ENCODE measurements at places on chromosomes 3 and 15.

DNA sequence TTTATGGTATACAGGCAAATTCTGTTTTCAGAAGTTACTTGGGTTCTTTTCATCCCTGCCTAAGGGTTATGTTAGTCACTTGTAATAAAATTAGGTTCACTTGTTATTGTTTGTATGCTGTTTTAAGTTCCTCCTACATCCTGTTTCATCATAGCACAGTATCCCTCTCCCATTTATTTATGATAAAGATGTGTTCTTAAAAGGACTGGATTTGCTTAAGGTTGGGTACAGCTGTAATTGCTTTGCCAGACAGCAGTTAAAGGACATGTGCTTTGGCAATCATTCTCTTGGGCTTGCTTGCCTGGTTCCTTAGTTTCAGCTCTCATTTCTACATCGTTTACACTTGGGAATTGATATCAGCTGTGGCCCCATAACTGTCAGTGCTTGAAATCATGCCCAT lies 11.7 kb downstream of the ATP2C1 start:
- DNase-seq, result no peak

DNA sequence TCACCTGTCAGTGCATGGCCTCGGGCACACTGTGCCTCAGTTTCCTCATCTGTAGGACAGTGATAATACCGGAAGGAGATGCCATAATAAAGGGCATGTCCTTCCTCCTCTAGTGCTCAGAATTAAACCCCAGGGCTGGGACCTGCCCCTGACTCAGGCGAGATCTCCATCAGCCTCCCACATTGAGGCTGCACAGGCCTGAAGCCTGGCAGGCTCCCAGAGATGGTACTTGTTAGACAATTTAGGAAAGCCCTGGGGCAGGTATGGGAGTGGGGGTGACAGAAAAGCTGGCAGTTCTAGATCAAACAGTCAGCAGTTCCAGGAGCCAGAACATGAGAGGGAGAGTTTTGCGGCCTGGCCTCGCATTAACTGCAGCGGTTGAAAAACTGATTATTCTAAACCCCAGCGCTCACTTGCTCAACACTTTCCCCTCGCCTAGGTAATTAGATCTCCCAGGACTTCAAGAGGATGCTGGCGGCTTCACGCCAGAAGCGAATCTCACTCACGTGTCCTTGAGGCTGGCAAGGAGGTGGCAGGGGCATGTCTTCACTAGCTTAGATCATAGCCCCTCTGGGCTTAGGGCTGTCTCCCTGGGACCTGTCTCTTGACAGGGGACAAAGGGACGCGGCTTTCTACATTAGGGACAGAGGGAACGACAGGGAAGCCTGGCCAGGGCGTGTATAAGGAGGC lies 73.1 kb downstream of the ATP2B2 start:
- no peak for DNase-seq

- peak; percentile 52 for DNase-seq
Observed at GRCh38 chr15:98745650-98746374, 97.5 kb downstream of the IGF1R start.

GRCh38 chr15:52155878-52156277 lies 35.3 kb downstream of the GNB5 start:
- DNase-seq, result no peak

DNA sequence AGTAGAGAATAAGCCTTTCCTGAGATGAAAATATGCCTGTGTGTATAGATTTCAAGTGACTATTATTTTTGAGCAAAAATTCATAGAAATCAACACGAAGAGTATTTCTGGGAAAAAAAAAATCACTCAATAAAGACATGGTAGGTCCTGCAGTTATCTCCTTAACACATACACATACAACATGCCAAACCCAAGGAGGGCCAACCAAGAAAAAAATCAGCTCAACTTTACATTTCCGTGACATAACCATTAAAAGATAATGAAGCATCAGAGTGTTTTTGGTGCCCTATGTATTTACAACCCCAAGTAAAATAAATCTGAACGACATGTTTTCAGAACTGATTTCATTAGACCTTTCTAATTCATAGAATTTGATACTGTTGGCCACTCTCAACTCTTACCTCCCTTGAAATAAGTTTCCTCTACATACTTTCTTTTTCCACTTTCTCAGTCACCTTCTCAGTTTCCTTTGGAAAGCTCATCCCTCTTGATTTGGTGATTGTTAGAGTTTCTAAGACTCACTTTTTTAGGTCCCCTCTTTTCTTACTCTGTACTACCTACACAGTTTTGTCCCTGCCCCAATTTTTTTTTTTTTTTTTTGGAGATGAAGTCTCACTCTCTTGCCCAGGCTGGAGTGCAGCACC lies 162.3 kb downstream of the TBL1XR1 start:
- DNase-seq, result peak; percentile 65

GRCh38 chr3:169966428-169966950 lies at the start of gene SEC62:
SEC62 (plus strand) TSS chr3:169966807; CDS start chr3:169966823, 16 bp downstream.
- peak; percentile 97 for DNase-seq

GRCh38 chr15:48928877-48929538 lies 34.7 kb downstream of the SHC4 start:
- DNase-seq, result peak; percentile 37

- DNase-seq, result peak; percentile 52
Observed at GRCh38 chr3:124250053-124250452, 258.1 kb upstream of the ROPN1 start.

DNA sequence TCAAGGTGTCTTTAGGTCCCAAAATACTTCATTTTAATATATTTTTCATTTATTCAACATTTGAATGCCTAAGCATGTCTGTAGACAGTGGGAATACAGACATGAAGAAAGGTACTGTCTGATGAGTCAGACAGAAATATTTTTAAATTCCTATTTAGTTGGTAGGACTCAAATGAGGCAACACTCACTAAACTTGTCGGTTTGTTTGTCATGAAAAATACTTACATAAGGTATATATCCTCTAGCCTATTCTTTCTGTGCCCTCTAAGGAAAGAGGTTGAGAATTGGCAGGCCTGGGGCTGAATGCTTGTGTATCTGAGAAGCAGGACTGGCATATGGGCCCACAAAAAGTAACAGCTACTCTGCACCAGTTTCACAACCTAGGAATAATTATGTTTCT lies 423.6 kb upstream of the MDFIC2 start:
- no peak for DNase-seq

GRCh38 chr3:122961146-122961545 lies 66.4 kb downstream of the SEMA5B start:
- no peak for DNase-seq

GRCh38 chr3:147119989-147120388 lies 286.4 kb downstream of the ZIC4 start:
- DNase-seq, result peak; percentile 19

GRCh38 chr3:29186131-29186599 lies 94.7 kb upstream of the RBMS3 start:
- no peak for DNase-seq

DNA sequence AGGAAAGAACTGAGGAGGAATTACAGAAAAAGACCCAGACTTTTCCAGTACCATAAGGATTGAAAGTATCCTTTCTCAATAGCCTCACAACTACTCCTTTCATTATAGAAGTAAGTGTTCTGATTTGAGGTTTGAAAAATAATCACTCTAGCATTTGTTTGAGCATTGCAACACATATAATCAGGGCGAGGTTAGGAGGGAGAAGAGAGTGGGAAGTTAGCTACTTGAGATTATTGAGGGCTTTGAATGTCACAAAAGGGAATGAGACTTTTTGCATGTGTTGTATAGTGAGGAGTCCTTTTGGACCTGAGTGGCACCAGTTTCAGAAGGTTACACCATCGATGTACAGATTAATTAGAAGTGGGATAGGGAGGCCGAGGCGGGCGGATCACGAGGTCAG lies 65.2 kb upstream of the TNIK start:
- DNase-seq, result no peak

DNA sequence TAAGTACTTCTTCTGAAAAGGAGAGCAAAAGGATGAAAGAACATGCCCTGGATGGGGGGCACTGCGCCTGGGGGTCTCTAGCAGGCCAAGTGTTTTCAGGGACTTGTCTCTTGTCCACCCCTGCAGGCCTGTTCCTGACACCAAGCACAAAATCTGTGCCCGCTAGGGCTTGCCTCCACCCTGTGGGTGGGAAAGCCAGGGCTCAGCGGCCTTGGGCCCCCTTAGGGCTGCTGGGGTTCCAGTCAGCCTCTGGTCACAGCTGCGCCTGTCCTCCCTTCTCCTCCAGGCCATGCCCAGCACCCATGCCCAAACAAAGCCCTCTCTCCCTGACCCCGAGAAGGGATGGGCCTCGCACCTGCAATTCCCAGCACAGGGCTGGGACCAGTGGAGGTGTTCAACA lies 71.1 kb upstream of the TRPM1 start:
- no peak for DNase-seq

DNA sequence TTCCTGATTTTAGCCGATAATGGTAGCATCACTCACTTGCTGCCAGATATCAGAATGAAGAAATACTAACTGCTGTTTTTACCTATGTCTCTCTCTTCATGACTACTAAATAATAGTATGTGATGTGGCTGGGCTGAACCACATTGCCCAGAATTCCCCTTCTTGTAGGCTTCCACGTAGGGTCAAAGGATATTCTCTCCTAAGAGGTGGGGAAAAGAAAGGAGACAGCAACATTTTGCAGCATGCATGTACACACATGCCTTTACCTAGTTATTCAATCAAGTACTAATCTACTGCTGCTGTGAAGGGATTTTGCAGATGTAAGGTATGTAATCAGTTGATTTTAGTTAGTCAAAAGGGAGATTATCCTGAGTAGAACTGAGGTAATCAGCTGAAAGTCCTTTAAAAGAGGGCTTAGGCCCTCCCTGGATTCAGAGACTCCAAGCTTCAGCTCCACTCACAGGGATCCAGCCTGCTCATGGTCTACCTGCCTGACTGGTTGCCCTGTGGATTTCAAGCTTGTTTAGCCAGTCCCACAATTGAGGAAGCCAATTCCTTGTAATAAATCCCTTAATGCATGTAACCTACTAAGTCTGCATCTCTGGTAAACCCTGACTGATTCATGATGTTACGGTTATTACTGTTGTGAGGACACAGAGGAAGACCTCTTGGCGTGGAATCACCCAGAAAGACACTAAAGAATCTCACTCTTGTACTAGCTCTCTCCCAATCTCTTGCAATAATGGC lies 20.4 kb downstream of the PLD1 start:
- DNase-seq, result no peak

DNA sequence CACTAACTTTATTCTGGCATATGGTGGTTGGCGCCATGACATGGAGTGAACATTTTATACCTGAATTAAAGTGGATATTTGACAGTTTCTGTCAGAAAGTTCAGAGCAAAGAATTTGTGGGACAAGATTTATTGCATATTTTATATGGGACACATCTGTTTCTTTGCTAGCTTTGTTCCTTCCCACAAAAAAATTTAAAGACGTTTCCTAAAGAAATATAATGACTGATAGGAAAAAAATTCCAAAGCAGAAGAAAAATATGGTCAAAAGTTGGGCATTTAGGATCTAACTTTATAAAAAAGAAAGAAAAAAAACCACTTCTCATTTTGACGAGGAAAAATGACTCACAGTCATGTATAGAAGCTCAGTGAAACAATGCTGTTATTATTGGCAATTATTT lies 101.6 kb downstream of the GREM1 start:
- DNase-seq, result no peak

GRCh38 chr15:67820992-67821783 lies 4.1 kb upstream of the SKOR1 start:
- peak; percentile 84 for DNase-seq

GRCh38 chr15:45641374-45641781 lies 6.5 kb downstream of the SQOR start:
- peak; percentile 22 for DNase-seq

DNA sequence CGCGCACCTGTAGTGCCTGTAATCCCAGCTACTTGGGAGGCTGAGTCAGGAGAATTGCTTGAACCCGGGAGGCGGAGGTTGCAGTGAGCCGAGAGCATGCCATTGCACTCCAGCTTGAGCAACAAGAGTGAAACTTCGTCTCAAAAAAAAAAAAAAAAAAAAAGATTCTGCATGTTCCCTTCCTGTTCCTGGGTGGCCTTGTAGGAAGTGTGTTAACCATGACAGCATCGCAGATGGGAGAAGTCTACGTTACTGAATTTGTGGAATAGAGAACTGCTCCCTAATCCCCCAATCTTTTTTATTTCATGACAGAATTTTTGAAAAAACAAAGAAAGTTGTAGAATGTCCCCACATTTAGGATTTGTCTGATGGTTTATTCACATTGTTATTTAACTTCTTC lies 45.4 kb downstream of the FOXL2 start:
- no peak for DNase-seq

GRCh38 chr3:81837071-81837593 lies 75.7 kb upstream of the GBE1 start:
- no peak for DNase-seq

GRCh38 chr3:42191443-42191747 lies 74.6 kb downstream of the CCK start:
- DNase-seq, result no peak

DNA sequence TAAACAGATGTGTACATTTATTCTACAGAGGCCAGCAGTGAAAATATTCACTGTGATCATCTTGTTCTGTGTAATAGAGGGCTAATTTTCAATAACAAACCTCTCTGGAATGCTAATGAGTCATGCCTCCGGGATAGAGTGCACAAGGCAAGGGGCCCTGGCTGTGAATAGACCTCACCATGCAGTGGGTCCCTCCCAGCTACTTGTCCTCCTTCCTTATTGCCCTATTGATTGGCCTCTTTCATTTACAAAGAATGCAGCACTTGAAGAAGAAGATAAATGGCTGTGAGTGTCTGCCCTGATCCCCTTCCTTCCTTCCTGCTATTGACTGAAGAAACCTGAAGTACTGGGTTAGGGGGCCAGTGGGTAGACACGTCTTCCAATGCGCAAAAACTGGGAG lies 436.3 kb downstream of the WDR72 start:
- DNase-seq, result no peak

DNA sequence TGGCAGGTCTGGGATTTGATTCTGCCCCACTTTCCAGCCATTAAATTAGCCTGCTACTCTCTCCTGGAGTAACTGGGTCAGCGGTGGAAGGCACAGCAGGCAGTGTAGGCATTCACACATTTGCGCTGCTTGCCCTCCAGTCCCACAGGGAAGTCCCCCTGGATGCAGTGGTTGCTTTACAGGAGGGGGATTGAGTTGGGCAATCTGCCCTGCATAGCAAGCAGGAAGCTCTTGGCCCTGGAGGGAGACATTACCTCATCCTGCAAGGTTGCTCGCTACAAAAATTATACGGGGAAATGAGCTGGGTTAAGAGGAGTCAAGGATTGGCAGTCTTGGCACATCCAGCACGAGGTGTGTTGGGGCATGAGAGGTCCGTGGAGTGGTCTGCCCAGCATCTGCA lies 14.8 kb downstream of the MCM2 start:
- DNase-seq, result no peak
